CD4-positive, alpha-beta T cell treated with Interleukin-2 at 100 ng/mL for 4 hours (primary cell): ENCODE measurements at places on chromosomes 2 and 18.

DNA sequence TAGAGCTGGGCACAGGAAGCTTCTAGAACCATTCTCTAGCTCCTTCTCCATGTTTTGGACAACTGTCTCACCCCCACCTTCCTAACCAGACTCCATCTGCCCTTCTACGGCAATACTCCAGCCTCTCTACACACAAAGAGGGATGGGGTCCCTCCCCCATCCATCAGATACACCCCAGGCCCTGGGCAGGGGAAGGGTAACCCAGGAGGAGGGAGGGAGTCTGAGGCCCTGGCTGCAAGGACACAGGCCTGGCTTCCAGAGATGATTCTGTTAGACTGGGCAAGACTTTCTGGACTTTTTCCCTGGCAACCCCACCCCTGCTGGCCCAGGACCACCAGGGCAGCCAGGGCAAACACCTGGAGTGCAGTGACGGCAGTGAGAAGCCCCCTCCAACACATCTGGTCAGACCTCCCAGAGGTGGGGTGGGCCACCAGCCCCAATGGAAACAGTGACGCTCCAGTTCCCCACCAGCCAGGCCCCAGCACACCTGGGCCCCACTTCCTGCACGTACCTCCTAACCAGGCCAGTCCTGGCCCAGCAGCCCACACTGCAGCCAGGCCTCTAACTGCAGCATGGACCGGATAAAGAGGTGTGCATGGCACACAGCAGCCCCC, 6.5 kb downstream of the CYP26B1 start:
- DNase-seq = no peak

GRCh38 chr2:85134255-85134895, 1.2 kb downstream of the TCF7L1 start:
- no peak for DNase-seq

DNA sequence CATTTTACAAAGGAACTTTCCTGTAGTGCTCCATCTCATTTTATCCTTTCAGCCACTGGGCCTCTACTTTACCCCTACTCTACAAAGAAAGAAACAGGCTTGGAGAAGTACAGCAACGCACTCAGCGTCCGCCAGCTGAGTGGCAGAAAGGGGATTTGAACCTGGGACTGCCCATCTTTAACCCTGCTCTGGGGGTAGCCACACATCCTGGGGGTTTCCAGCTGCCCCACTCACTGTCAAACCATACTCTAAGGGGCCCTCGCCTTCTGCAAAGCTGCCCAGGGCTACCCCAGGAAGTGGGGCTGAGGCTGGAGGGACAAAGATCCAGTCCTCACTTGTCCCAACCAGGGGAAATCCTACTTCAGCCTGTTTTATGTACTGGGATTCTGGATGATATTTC, 17.9 kb downstream of the HS1BP3 start:
- DNase-seq = no peak

DNA sequence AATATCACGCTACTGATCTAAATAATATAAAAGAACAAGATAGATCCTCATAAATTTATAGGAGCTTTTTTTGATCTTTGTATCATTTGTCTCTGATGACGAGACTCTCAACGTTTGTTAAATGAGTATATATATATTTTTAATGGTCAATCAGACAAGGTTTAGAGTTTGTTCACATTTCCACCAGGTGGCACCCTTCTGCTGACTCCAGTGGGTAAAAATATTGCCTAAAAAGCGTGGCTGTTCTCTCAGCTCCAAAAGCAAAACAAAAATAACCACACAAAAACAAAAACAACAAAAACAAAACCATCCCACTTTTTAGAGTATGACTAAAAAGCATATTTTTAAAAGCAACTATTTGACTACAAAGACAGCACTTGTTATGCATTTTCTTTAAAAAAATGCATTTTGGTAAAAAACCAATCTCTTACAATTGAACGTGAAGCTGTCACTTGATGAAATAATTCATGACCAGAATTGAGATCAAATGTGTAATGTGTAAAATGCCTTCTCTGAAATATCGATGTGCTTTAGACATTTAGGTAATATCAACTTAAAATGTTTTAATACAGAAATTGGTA, 723.2 kb downstream of the DPP10 start:
- no peak for DNase-seq

DNA sequence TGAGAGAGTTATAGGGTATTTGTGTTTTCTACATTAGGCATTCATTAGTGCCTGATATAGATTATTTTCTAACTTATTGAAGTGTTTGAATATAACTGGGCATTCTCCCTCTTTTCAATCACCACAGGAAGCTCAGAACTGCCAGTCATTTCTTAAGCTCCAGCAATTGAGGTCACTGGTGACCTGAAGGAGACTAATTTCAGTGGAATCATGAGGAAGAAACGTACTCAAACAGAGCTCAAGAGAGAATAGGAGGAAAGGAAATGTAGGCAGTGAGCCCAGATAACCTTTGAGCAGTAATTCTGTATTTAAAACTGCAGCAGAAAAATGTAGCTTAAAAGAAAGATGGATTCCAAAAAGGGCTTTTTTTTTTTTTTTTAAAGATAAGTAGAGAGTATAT, 1035.5 kb downstream of the SOCS6 start:
- no peak for DNase-seq

GRCh38 chr18:73653251-73653650, 494.4 kb downstream of the FBXO15 start:
- no peak for DNase-seq

GRCh38 chr2:27977731-27978312, 87.3 kb downstream of the BABAM2 start:
- DNase-seq = peak; percentile 10

- no peak for DNase-seq
These were observed 176.3 kb upstream of the GLI2 start for GRCh38 chr2:120559401-120559800.

DNA sequence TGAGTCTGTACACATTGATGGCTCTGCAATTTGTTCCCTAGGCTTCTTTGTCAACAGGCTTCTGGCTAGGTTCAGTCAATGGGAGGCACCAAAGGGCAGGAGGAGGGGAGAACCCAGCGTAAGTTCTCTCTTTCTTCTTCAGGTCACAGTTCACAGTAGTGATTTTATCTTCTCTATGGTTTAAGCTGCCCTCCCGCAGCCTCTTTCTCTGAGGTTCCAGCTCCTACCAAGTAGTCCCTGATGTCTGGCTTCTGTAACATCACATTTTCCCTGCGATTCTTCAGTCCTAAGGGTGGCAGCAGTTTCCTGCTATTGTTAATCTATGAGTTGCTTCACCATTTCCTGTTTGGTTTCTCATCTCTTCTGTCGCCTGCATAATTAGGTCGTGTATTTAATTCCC, 107.4 kb downstream of the CPO start:
- DNase-seq = peak; percentile 63

DNA sequence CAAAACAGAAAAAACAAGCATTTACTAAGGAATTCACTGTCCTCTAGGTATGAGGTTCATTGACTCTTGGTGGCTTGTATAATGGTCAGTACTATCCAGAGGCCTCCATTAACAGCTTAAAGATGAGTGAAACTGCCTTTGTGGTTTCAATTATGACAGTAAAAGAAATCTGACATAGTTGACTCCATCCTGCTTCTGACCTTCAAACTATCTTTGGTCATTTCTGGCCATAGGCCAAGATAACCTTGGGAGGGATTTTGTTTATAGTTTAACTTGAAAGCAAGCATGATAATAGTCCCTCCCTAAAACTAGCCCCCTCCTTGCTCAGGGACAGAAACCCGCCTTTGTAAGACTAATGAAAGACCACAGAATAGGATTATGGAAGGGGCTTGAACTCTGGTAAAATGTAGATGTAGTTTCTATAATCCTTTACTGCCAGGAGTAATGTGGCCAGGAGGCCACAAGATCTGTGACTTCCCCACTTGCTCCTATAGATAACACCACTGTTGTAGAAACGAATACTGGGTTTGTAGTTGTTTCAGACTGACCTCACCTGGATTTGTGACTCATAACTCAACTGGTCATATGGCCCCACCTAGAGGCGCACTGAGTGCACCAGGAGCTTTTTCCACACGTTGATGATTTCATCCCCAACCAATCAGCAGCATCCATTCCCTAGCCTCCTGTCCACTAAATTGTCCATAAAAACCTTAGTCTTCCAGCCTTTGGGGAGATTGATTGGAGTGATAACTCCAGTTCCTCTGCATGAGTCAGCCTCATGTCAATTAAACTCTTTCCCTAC, 8.6 kb upstream of the PLEKHM3 start:
- DNase-seq = peak; percentile 33

- DNase-seq = no peak
These were observed 40.7 kb upstream of the C2orf66 start for GRCh38 chr2:196849895-196850294.

GRCh38 chr18:22613788-22614187, 196.1 kb upstream of the CTAGE1 start:
- DNase-seq = no peak

GRCh38 chr2:164052006-164052405, 316.2 kb upstream of the FIGN start:
- DNase-seq = no peak

DNA sequence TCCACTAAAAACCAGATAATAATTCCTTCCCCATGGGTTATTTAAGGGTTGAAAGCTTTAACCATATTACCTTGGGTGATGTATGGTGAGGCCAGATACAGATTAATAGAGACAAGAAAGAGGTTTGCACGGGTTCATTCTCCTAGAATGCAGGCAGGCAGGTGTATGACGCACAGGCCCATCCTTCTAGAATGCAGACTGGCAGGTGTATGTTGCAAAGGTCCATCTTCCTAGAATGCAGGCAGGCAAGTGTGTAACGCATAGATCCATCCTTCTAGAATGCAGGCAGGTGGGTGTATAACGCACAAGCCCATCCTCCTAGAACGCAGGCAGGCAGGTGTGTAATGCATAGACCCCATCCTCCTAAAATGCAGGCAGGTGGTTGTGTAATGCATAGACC, 3.9 kb downstream of the RSAD2 start:
- DNase-seq = no peak

DNA sequence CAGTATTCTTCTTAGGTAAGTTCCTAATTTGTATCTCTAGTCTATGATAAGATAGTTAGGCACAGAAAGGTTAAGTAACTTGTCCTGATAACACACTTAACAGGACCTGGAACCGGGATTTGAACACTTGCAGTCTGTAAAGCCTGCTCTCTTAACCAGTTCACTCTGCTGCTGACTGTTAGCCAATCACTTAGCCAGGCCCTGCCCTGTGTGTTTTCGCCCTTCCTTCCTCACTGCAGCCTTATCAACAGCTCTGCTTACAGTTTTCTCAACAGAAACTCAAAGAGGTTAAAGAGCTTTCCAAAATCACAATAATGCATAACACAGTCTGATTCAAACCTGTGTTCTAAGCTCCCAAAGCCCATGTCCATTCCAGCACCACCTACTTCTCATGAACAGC, 151.7 kb downstream of the TRABD2A start:
- DNase-seq = no peak

DNA sequence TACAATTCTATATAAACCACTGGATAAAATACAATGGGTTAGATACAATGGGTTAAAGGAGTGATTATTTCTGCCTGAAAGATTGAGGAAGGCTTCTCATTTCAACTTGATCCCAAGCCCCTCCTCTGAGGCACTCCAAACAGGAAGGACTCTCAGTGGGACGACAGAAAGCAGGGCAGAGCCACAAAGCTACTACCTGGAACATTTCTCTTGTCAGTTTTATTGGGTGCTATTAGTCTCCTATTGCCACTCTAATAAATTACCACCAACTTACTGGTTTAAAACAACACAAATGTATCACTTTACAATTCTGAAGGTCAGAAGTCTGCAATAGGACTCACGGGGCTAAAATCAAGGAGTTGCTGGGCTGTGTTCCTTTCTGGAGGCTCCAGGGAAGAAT, 146.7 kb downstream of the MREG start:
- no peak for DNase-seq

GRCh38 chr2:197130318-197130717, 180.3 kb downstream of the ANKRD44 start:
- peak; percentile 61 for DNase-seq

- DNase-seq = no peak
These were observed 9.0 kb downstream of the ENOSF1 start for GRCh38 chr18:703213-703967.

DNA sequence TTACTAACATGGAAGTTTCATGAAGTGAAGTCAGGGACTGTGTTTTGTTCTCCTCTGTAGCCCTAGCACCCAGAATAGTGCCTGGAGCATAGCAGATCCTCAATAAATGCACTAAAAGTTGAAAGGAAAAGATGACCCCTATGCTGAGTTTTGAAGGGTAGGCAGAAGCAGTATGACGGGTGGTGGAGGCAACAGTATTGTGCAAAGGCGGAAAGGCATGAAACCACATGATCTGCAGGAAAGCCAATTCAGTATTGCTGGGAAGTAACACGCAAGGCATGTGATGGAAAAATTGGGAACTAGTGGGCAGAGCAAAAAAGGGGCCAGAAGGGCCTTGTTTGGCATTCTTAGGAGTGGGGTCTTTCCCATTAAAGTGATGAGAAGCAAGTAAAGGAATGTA, 23.1 kb downstream of the DTNB start:
- DNase-seq = no peak

GRCh38 chr18:79881695-79882094, 69.8 kb downstream of the SLC66A2 start:
- no peak for DNase-seq

- no peak for DNase-seq
These were observed 48.9 kb downstream of the MEP1B start for GRCh38 chr18:32238635-32239268.

GRCh38 chr2:68438455-68439303, 28.4 kb downstream of the FBXO48 start:
- no peak for DNase-seq

GRCh38 chr2:227491386-227491785, 19.4 kb downstream of the AGFG1 start:
- no peak for DNase-seq

GRCh38 chr18:26943906-26944305, 78.4 kb upstream of the AQP4 start:
- no peak for DNase-seq

DNA sequence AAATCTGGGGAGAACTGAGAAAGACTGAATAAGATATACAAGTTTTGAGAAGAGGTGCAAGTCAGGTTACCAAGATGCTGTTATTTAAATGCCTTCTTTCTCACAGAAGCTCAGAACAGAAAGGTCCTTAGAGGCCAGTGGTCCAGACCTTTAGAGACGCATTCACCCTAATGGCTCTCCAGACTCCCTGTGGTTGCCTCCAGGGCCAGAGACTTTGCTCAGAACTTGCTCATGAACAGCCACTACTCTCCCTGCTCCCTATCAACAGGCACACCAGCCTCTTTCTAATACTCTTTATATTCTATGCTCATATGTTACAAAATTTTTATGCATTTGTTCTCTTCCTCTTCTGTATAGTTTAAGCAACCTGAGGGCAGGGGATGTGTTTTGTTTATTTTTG, 349.0 kb upstream of the TNP1 start:
- no peak for DNase-seq

DNA sequence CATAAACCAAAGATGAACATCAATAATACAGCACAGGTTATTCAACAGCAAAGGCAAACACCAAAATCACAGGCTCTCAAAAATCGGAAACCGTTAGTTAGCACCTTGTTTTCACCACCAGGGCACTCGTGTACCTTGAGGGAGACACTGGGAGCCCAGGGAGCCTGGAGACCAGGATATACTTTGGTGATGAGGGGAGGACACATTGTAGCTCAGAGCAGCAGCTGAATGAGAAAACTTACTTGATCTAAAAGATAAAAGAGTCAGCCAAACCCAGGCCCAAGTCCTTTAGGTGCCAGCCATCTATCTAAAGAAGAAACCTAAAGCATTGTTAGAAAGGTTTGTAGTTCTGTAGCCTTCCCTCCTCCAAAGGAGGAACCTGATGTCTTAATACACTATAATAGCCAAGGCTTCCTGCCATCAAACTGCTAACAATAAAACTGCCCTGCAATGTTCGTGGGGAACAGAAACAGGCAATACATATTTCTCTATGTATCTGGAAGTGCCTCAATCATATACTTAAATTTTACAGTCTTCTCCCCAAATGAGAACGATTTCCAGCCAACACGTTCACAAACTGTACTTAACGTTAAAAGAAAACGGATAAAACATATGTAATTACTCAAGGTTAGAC, 19.3 kb downstream of the BCL11A start:
- no peak for DNase-seq
